ENCODE measurements at places on chromosomes 4 and X. TPM values are rescaled to one million over a fixed set of nuclear protein-coding genes. Genes with fewer than 3 reads are reported as not detected.

Gene CT83
- total RNA-seq: not detected

Gene SPANXA2
- total RNA-seq: not detected

Gene FDCSP
- not detected for total RNA-seq

Gene ADAMTS3
- 3.6 TPM for total RNA-seq

Gene THAP9
- 5.2 TPM for total RNA-seq

Gene VEGFC
- 45.3 TPM for total RNA-seq

Gene BMP3
- total RNA-seq: under 0.01 TPM
